NCI-H1694 (cell line): ENCODE measurements at places on chromosomes 16 and 17.

- DNase-seq = peak; percentile 53
These were observed 2.7 kb downstream of the CENPX start for GRCh38 chr17:82019690-82020571.

DNA sequence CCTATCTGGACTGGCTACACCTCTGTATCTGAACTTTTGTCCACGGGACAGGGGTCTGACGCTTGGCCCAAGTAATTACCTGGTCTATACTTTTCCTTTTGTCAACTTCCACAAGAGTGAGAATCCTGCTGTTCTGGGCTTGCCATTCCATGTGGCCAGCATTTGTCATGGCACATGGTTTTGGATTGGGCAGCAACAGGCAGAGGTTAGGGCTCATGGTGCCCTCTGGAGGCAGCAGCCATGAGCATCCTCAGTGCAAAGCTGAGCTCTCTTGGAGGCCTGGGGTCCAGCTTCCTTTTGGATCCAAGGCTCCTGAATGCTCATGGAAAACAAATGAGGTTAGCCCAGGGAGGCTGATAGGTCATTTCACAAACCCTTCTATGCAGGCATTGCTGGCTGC, 7.5 kb upstream of the EDC4 start:
- no peak for DNase-seq

GRCh38 chr16:29678691-29679267, at the start of gene QPRT:
QPRT (plus strand) TSS chr16:29679180; CDS start chr16:29679198, 18 bp downstream.
- DNase-seq = no peak

- no peak for DNase-seq
These were observed 996 bp upstream of the KCNJ12 start for GRCh38 chr17:21375162-21375560.

GRCh38 chr16:31703526-31704128, 170.0 kb upstream of the ZNF267 start:
- no peak for DNase-seq

GRCh38 chr17:73976147-73976546, 227.3 kb upstream of the RPL38 start:
- DNase-seq = no peak

DNA sequence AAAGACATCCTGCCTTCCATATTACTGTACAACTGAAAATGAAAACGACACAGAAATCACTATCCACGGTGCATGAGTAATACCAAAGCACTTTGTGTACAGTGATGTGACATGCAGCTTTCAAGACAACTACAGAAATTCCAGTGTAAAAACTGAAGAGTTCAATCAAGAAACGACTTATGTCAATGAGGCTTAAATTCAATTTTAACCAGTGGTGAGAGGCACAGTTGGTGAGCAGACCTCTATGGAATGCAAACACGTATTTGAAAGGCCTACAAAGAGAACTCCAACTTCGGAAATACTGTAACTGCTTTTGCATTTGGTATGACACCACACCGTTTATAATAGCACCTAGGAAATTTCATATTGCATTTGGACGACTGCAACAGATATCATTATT, 87.6 kb downstream of the USP31 start:
- DNase-seq = no peak

- DNase-seq = no peak
These were observed 26.8 kb downstream of the LITAFD start for GRCh38 chr16:8908810-8909468.

GRCh38 chr16:1027501-1027815, 45.1 kb upstream of the SSTR5 start:
- DNase-seq = no peak

- no peak for DNase-seq
These were observed 995 bp upstream of the JMJD8 start for GRCh38 chr16:684961-685696.

DNA sequence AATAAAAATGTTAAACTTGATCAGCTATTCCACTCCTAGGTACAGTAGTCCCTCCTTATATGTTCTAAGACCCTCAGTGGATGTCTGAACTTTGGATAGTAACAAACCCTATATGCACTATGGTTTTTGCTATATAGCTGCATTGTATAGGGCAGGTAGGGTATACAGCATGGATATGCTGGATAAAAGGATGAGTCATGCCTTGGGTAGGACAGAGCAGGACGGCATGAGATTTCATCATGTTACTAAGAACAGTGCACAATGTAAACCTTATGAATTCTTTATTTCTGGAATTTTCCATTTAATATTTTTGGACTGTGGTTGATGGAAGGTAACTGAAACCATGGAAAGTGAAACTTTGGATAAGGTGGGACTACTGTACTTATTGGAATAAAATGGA, 235.1 kb downstream of the CEP112 start:
- DNase-seq = no peak

DNA sequence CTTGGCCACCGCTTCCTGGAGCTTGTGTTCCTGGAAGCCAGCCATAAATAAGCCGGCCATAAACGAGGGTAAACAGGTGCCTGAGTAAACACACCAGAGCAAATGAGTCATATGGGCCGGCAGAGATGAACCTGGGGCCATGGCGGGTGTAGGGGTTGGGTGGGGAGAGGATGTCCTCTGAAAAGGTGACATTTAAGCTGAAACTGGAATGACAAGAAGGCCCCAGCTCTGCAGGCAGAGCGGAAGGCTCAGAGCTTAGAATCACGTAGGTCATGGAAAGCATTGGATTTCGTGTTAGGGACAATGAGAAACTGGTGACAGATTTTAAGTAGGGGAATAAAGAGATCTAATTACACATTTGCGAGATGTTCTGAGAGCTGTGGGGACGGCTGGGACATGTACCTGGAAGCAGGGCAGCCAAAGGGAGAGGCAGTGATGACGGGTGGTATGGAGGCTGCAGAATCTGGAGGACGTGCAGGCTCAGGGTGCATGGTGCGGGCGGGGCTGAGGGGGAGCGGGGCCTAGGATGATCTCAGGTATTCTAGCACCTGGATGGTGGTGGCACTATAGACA, 8.1 kb upstream of the DNASE1 start:
- no peak for DNase-seq

- DNase-seq = no peak
These were observed 268.7 kb upstream of the SALL1 start for GRCh38 chr16:51419768-51420167.

- no peak for DNase-seq
These were observed 759 bp upstream of the TP53I13 start for GRCh38 chr17:29567554-29568330.

- DNase-seq = peak; percentile 75
These were observed 313.7 kb downstream of the MAF start for GRCh38 chr16:79286646-79287423.

DNA sequence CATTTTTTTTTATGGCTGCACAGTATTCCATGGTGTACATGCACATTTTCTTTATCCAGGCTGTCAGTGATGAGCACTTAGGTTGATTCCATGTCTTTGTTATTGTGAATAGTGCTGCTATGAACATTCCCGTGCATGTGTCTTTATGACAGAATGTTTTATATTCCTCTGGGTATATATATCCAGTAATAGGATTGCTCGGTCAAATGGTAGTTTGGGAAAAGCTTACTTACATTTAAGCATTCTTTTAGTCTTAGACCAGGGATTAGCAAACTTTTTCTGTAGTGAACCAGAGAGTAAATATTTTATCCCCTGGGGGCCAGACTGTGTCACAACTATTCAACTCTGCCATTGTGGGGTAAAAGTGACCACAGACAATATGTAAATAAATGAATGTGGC, 40.2 kb downstream of the MED13 start:
- DNase-seq = no peak

GRCh38 chr17:40558300-40558889, 6.9 kb downstream of the CCR7 start:
- DNase-seq = no peak

DNA sequence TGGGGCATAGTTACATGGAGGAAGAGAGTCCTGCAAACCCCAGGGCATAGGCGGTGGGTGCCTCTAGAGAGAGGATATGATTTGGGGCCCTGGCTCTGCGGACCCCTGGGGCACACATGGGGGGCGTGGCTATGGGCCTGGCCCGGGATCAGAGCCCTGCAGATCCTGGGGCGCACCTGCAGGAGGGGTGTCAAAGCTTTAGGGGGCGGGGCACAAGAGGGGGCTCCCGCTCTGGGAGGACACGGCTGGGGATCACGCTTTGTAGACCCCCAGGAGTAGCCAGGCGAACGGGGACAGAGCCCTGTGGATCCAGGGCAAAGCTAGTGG, 497 bp downstream of the BCL7C start:
- no peak for DNase-seq

DNA sequence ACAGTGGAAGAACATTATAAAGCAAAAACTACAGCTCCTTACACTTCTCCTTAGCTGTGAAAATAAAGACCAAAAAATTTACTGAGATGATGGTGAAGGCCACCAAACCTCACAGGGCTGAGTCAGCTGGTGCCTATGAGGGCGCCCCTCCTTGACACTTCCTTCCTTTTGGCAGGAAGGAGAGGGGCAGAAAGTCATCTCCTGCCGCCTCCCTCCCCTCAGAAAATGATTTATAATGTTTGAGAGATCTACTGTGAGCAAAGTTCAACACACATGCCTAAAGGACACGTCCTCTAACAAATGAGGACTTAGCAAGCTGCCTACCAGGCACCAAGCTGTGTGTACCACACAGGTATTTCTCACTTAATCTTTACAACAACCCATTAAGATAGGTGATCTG, 245.7 kb downstream of the PRKCA start:
- no peak for DNase-seq

GRCh38 chr16:47524007-47524405, 62.9 kb downstream of the PHKB start:
- no peak for DNase-seq

DNA sequence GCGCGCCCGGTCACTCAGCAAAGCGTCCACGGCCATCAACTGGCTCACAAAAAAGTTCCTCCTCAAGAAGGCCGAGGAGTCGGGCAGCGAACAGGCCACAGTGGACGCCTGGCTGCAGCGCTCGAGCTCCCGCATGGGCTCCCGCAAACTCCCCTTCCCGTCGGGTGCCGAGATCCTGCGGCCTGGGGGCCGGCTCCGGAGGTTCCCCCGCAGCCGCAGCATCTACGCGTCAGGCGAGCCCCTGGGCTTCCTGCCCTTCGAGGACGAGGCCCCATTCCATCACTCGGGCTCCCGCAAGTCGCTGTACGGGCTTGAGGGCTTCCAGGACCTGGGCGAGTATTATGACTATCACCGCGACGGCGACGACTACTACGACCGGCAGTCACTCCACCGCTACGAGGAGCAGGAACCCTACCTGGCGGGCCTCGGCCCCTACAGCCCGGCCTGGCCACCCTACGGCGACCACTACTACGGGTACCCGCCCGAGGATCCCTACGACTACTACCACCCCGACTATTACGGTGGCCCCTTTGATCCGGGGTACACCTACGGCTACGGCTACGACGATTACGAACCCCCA, 10.7 kb downstream of the MYO15A start:
- DNase-seq = no peak

- DNase-seq = no peak
These were observed 141.2 kb downstream of the CMIP start for GRCh38 chr16:81585785-81586184.

- peak; percentile 33 for DNase-seq
These were observed 133.1 kb downstream of the ANKRD11 start for GRCh38 chr16:89357055-89357816.

DNA sequence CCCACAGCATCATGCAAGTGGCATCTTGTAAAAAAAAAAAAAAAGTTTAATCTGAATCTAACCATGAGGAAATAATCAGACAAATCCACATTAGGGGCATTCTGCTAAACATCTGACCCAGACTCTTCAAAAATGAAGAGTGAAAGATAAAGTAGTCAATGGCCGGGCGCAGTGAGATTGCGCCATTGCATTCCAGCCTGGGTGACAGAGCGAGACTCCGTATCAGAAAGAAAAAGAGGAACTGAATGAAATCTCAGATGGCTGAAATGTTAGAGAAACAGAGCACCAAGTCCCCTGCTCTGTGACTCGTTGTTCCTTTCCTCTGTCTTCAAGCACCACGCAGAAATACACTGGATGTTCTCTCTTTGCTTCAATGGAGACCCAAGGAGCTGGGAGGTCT, 12.7 kb upstream of the RNF135 start:
- DNase-seq = no peak

GRCh38 chr17:77304051-77304745, 163.4 kb downstream of the SEC14L1 start:
- DNase-seq = peak; percentile 63
